ENCODE measurements at places on chromosomes 12 and 14. TPM values are rescaled to one million over a fixed set of nuclear protein-coding genes. Genes with fewer than 3 reads are reported as not detected.

- DNase-seq, result no peak
These were observed 62.2 kb downstream of the BMP4 start for GRCh38 chr14:53894456-53894855.

GRCh38 chr12:117361347-117361751 lies at the start of gene NOS1:
Gene NOS1, minus strand, starts transcription at chr12:117361626. Its CDS starts 30,557 bp downstream, at chr12:117331069.
- DNase-seq, result no peak

SPIC gene
- polyA plus RNA-seq, result not detected

GRCh38 chr12:125418902-125419564 lies 353.8 kb downstream of the AACS start:
- no peak for DNase-seq

DNA sequence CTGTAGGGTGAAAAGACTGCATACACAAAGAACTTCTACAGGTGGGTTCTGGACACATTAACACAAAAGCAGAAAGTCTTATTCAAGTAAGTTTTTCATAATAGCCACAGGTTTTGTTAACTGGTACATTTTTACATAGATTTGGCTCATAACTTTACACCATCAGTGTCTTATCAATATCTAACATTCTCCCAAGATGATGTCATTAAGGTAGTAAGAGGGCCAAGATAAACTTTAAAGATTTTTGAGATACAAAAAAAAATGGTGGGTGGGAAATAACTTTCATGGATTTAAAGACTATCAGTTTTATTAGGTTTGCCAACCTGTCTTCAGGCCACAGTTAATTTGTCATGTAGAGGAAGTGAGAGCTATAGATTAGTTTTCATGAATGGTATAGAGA lies 1.7 kb downstream of the SUPT16H start:
- no peak for DNase-seq

DNA sequence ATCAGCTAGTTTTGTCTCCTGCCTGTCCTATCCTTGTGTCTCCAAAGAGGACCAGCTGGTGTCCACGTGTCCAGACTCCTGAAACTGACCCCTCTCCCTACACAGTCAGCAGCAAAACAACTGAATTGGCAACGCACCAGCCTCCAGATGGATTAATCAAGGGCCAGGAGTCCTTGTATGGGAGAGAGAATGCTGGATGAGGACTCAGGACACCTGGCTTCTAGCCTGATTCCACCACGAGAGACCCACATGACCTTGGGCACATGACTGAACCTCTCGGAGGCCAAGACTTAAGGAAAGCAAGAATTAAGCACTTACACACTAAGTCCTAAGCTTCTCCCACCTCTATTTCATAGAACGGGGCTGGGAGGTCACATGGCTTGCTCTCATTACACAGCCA lies 60.4 kb upstream of the CMKLR1 start:
- DNase-seq, result no peak

LPAR5 gene
- polyA plus RNA-seq, result 1.0 TPM

DNA sequence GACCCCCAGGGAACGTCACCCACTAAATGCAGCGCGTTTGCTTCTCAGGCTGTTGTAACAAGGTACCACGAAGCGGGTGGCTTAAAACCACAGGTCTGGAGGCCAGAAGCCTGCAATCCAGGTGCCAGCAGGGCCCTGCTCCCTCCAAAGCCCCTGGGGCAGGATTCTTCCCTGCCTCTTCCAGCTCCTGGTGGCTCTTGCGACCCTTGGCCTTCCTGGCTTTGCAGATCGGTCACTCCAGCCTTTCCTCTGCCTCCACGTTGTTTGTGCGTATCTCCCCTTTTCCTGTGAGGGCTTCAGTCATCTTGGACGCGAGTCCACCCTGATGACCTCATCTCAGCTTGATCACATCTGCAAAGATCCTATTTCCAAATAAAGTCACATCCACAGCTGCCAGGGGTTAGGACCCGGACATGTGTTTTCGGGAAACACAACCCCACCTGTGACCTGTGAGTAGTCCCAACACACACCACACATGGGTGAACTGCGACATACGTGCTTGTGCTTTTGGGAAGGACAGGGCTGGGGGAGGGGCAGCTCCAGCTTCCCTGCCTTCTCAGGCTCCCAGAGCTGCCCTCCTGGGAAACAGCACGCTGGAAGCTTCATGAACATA lies 114.5 kb upstream of the NCOR2 start:
- DNase-seq, result no peak

DNA sequence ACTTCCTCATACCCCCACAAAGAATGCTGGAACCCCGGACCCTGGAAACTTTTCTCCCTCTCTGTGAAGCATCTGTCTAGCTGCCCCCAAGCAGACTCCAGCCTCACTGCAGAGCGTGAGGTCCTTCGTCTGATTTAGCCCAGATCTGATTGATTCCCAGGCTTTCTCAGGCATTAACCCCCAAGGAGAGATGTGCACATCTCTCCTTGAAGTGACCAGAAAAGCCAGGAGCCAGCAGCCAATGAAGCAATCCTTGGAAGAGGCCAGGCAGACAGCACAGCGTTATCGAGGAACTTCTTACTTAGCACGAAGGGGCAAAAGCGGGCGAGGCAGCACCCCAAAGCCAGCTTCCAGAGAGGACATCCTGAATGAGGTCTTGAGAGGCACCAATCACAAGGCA lies 100.7 kb downstream of the ZFP36L1 start:
- no peak for DNase-seq

DNA sequence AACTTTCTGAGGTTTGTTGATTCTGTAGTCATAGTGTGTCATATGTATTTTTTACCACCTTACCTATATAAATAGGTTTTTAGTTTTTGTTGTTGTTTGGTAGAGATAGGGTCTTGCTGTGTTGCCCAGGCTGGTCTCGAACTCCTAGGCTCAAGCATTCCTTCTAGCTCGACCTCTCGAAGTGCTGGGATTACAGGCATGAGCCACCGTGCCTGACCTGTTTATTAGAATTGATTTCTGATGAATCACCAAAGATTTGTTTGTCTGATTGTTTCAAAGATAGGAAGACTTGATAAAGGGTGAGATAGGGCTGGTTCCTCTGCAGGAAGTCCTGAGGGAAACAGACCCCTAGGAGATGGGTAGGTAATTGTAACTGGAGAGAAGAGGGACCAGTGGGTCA lies 481.6 kb downstream of the PCNX1 start:
- DNase-seq, result no peak

All from right renal pelvis (tissue), 4 donors.